Left ventricle myocardium superior (tissue), 1 donor: ENCODE measurements at places on chromosomes 2 and 18. TPM values are rescaled to one million over a fixed set of nuclear protein-coding genes. Genes with fewer than 3 reads are reported as not detected.

- no peak for DNase-seq
These were observed 801.8 kb downstream of the CCDC85A start for GRCh38 chr2:56985609-56986008.

- DNase-seq, result no peak
These were observed 220.7 kb downstream of the TPGS2 start for GRCh38 chr18:36608107-36608506.

The UGT1A3 gene
- total RNA-seq, result not detected

DNA sequence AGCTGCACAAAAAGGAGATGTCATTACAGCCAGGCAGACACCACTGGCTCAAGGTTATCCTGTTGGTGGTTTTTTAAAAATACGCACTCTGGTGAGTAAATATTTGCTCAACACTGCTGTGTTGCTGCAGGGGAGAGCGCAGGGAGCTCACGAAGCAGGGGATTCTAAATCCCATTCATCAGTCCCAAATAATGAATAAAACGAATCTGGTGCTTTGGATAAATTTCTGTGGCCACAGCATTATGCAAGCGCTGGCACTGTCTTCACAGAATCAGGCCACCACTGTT is 256.2 kb downstream of the HDAC4 start:
- DNase-seq, result no peak

- DNase-seq, result no peak
These were observed 262.5 kb downstream of the KCNJ3 start for GRCh38 chr2:154960802-154961583.

- no peak for DNase-seq
These were observed 117.5 kb upstream of the CRIM1 start for GRCh38 chr2:36238106-36238505.

GRCh38 chr2:154161286-154161685 is 289.6 kb downstream of the GALNT13 start:
- DNase-seq, result no peak

The CXCR2 gene
- 1.1 TPM for total RNA-seq

The LOXL3 gene
- total RNA-seq, result 2.6 TPM

DNA sequence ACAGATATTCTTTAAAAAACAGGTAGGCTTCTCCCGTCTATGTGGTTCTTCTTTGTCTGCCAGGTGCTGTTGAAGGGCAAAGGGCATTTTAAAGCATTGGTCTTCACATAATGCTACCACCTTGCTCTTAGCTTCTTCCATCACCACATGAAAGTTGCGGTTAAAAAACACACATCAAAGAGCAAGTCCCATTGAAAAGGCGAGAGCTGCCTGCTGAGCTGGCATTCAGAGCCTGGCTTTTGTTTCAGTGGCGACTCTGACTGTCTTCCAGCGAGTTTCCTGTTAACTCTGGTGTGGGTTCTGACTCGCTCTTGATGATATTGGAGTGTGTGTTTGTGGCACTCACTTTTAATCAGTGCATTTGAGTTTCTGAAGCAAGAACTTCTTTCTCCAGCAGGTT is 624.9 kb upstream of the FANCL start:
- DNase-seq, result no peak

GRCh38 chr2:53715568-53715967 is 52.0 kb upstream of the CHAC2 start:
- DNase-seq, result no peak

DNA sequence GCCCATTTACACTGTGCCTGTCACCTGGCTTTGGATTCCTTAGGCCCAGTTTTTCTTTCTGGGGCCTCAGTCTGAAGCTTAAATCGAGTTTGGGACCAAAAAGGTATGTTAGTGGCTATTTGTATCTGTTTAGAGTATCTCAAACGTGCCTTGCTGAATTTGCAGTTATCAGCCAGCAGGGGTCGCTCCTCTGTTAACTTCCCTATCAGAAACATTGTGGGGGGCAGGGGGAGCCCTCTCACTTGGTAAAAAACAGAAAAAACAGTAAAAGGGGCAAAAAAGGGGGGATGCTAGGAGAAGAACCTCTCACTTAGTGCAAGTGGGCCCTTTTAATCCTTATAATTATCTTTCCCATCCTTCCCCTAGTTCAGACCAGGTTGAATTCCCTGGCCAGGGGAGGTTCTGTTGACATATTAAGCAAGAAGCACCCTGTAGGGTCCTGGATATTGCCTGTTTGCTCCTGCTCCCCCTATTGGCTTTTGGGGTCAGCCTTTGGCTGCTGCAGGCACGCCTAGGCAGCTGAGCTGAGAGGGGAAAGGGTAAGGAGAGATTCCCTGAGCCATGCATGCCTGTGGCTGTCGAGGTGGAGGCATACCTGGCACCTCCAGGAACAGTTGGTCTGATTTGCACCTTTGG is 8.8 kb upstream of the IFIH1 start:
- DNase-seq, result no peak

GRCh38 chr2:103222969-103223368 is 461.1 kb downstream of the TMEM182 start:
- DNase-seq, result no peak

The HOXD10 gene
- total RNA-seq, result not detected

- peak; percentile 42 for DNase-seq
These were observed 67.1 kb downstream of the SUMO1 start for GRCh38 chr2:202171241-202171825.

- no peak for DNase-seq
These were observed 106.3 kb upstream of the ST3GAL5 start for GRCh38 chr2:85994897-85995647.

GRCh38 chr2:221635949-221636348 is 63.8 kb upstream of the EPHA4 start:
- DNase-seq, result no peak
